NCI-H460 (cell line): ENCODE measurements at places on chromosomes 4 and X.

GRCh38 chr4:182835006-182835740, 82.0 kb downstream of the DCTD start:
- no peak for DNase-seq

GRCh38 chrX:37776283-37776986, 3.4 kb upstream of the CYBB start:
- DNase-seq: no peak

DNA sequence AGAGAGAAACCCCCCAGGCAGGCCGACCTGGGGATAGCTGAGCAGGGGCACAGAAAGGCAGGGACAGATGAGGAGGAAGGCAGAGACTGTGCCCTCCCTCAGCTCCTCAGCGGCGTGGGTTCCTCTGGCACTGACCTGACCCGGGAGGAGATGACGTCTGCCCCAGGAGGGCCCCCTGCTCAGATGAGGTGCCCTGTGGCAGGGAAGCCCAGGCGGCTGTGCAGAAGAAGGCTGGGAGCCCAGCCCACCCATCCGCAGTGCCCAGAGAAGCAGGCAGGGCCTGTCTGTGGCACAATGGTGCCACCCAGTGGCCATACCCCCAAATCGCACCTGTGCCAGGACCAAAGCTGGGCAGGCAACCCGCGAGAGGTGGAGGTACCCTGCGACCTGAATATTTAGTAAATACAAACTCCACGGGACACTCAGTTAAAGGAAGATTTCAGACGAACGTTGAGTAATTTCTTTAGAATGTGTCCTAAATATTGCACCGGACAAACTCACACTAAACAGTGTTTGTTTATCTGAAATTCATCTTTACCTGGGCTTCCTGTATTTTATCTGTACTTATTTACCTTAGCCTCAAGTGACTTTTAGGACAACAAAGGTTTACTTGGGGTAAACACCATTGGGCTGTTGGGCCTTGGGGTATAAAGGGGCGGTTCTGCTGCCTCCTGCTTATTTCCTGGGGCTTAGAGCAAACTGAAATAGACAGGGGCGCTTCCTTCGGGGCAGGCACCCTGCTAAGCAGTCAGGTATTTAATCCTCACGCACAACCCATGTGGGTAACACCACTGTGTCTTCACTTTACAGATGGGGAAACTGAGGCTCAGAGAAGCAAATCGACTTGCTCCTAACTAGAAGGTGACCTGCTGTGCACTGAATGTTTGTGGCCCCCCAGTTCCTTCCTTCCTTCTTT, 46.5 kb upstream of the HMX1 start:
- DNase-seq: peak; percentile 30

DNA sequence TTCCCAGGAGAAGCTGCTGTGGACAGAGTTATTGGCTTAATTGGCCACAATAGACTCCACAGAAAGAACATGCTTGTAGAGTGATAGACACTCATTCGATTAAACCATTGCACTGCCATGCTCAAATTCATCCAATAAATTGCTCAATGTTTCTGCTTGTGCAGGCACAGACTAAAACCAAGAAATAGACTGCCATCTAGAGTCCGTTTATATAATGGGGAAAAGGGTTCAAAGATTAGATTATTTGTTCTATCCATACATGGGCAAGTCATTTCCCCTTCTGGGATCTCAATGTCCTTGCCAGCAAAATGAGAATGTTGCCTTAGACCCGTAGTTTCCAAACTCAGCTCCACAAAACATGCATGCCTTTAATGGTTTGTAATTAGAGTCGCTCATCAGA, 8.7 kb downstream of the SMIM10 start:
- DNase-seq: peak; percentile 42

DNA sequence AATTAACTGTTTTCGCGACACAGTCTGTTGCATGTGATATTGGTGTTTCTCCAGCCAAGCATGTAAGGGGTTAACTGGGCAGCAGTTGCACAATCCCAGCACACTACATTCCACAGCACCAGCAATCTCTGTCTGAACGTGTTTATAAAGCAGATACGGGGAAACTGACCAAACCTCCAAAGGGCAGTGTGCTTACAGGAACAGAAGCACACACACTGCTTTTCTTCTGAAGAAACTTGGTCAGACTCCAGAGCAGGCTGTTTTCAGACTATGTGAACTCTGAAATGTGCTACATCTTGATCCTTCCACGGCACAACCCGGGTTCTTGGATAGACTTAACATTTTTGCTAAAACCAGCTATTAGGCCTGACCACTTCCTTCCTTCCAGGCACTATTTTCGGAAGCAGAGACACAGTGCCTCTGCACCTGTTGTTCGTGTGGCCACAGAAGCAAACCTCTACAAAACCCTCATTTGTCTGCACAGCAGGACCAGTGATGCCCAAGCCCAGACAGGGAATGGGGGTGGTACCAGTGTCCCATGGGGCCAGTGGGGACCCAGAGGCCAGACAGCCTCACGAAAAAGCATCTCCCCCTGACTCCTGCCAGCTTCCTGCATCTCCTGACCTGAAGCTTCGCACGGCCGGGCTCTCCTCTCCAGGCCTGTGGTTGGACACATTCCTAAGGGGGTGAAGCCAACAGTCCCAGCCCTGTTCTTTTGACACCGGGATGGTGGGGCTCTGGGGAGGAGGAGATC, 90.1 kb downstream of the IRF2 start:
- peak; percentile 30 for DNase-seq

DNA sequence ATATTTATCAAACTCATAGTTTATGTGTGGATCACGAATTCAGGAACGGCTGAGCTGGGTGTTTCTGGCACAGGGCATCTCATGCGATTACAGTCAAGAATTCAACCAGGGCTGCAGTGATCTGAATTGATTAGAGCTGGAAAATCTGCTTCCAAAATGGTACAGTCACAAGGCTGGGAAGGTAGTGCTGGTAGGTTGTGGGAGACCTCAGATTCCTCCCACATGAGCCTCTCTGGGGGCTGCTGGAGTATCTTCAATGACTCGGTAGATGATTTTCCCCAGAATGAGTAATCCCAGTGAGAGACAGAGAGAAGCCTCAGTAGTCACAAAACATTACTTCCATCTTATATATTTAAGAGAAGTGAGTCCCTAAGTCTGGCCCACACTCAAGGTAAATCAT, 36.2 kb upstream of the PRDX4 start:
- DNase-seq: no peak

- DNase-seq: no peak
Measured at GRCh38 chr4:79267671-79268070, 58.2 kb downstream of the NAA11 start.

DNA sequence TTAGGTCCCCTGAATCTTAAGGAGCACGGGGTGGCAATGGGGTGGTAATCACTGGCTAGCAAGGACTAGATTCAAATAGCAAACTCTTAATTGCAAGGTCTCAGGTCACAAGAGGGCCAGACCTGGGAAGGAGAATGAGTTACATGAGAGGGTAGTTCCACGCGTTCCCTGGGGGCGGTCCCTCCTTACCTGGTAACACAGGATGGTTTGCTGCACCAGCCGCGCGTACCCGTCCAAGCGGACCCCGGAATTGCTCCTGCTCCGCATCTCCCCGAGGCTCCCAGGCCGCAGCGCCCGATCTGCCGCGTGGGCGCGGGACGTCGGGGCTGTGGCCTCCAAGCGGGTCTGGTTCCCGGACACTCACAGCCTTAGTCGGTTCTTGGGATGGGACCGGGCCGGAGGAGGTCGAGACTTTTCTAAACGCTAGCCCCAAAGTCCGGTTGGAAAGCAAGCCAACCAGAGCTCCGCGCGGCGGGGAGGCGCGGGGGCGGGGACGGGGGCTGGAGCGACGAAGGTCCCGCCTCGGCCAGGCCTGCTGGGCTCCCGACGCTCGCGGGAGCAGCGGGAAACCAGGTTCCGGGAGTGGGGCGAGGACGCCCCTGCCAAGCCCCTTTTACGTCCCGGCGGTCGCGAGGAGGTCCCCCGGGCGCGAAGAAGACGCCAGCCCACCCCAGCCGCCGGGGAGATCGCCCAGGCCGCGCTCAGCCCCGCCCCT, at the start of gene PHKA2:
TSS of gene PHKA2 (minus strand) at position 449 of the 715 bp plus-strand sequence. CDS start at position 267, 182 bp downstream.
- no peak for DNase-seq
